Thoracic aorta (tissue), 2 donors: ENCODE measurements at places on chromosomes 11 and 22.

DNA sequence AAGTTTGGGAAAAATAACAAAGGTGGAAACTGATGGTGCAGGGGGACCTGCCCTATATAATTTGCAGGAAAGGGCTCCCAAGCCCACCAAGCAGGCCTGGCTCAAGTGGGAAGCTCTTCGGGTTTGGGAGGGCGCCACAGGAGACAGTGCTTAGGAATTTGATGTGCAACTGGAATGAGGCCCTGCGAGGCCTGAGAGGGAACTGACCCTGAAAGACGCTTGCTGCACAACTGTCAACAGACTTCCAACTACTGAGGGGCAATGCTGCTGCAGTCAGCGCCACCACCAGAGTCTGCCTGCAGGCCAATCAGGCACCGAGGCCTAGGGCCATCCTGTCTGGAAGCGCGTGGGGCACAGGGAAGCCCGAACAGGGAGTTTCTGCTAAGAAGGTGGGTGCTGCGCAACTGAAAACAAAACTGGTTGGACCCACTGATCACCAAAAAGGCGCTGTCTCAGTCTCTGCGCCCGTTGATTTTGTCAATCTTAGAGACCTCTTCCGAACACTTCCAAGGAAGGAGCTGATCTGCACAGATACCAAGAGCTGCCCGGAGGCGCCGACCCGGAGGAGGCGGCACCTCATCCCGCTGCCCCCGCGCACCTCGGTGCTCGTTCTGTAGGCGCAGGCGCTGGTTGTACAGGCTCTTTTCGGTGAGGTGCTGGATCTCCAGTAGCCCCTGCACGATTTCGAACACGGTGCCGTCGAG lies 667 bp downstream of the DGCR6L start:
- no peak for DNase-seq

DNA sequence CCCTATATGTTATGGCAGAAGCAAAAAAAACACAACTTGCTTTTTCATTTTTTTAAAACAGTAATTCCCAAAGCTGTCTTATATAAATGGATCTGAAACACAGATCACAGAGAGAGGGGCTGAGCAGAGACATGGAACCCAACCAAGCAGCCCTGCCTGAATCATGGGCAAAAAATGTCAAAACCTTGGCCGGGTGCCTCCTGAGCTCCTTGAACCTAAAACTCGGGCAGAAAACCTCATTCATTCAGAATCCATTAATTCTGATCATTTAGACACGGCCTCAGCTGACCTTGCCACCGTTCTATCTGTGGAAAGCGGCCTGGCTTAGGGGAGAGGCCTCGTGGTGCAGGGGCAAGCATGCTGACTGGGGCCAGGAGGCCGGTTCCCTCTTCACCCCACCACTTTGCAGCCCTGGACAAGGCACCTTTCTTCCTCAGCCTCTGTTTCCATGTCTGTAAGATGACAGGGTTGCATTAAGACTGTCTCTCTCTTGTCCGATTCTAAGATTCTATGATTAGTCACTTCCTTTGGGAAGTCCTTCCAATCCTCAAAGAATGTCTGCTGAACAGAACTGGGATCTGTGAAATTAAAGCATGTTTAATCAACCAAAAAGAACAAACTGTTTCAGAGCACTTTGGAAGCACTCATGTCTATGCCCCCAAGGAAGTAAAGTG lies 26.0 kb downstream of the TENM4 start:
- DNase-seq: no peak

- no peak for DNase-seq
Observed at GRCh38 chr11:105202844-105203548, 63.4 kb upstream of the CARD18 start.

GRCh38 chr11:114317787-114318137 lies 21.6 kb downstream of the NNMT start:
- DNase-seq: no peak

DNA sequence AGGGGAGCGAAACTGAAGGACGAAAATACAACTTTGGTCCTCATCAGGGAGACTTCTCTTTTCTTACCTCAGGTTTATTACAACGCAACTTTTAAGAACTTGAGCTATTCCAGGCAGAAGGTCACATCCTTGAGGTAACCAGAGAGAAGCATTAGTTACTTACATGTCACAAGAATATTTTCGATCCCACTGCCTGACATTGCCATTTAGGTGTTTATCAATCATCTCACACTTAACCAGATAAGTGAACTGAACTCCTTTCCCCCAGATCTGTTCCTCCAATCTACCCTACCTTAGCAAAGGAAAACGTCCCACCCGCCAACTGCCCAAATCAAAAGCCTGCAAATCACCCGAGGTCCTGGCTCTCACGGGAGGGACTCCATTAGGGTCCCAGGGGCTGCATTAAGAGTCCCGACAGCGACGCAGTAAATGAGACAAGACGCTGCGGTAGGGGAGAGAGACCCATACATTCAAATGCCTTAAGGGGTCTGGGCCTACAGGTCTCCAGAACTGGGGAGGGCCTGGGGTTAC lies 734 bp downstream of the ZNF280B start:
- no peak for DNase-seq

DNA sequence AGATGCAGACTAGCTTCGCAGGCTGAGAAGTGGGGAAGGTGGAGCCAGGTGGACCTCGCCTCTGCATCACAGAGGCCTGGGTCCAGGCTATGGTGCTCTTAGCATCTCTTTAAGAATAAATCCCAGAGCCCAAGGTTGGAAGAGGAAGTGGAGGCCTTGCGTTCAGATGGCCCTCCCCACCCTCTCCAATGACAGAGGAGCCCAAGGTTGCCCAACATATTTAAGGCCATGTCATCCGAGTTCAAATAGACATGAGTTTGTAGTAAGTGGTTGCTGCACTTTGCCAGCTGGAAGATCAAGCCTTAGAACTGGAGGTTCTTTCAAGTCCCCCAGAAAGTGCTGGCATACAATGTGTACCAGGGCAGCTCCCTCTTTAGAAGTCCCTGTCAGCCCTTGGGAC lies 47.1 kb upstream of the HORMAD2 start:
- no peak for DNase-seq

GRCh38 chr11:101723371-101723770 lies 139.6 kb upstream of the TRPC6 start:
- no peak for DNase-seq
